ENCODE measurements at places on chromosomes 1 and 21. TPM values are rescaled to one million over a fixed set of nuclear protein-coding genes. Genes with fewer than 3 reads are reported as not detected.

DNA sequence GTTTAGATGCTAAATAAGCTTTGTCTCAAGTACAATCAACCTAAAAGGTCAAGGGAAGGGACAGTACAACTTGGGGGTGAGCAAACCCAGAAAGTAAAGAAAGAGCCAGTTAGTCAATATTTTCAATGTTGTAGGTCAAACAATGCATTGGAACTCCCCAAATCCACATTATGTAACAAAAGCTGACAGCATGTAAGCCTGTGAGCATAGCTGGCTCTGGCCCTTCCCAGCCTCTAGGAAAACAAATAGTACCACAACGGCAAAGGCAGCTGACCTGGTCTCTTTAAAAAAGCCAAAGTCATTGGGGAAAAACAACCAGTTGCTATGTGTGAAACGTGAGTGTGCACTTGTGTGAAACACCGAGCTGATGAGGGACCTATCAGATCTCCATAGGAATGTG, 3.4 kb downstream of the CBR1 start:
- no peak for DNase-seq

- no peak for DNase-seq
These were observed 19.1 kb downstream of the ZC3H12A start for GRCh38 chr1:37493336-37494098.

DNA sequence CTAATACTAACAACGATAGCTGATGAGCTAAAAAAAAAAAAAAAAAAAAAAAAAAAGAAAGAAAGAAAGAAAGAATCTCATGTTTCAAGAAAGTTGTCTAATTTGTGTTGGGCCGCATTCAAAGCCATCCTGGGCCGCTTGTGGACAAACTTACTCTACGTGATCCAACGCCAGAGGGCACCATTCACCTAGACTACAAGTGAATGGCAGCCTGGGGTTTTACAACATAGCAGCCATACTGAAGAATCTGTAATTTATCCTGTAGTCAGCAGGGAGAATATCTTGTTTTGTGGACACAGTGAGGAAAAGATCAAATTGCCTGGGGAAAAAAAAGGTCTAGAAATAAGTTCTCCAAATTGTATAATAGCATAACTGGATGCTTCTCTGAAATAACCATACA, 47.0 kb downstream of the CYP2J2 start:
- peak; percentile 44 for DNase-seq

GRCh38 chr21:26739189-26739588, 106.0 kb downstream of the ADAMTS1 start:
- DNase-seq = peak; percentile 48

DNA sequence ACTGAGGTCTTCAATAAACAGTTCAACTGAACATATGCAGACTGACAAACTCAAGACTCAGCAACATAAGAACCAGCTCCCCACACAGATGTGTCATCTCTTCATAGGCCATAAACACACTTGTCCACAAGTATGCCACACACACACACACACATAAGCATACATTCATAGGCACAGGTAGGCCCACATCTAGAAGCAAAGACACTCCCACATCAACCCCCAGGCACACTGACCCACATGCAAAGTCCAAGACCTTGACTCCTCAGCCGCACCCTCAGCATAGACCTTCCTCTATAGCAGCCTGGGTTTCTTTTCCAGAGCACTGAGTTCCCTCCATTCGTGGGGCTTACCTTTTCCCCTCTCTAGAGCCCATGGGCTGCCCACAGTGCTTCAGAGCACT, 1.4 kb downstream of the LAD1 start:
- DNase-seq = no peak

DNA sequence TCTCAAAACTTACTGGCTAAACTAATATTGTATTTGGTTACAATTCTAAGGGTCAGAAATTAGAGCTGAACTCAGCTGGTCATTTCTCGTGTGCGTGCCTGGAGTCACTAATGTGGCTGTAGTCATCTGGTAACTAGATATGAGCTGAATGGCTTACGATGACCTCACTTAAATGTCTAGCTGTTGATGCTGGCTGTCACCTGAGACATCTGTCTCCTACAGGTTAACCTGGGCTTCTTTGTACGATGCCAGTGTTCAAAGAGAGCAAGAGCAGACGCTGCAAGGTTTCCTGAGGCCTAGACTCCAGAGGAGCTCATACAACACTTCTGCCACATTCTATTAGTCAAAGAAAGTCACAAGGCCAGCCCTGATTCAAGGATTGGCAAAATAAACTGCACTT, 17.1 kb upstream of the ALG6 start:
- DNase-seq = no peak

GRCh38 chr1:8027748-8028570, 1.9 kb upstream of the ERRFI1 start:
- peak; percentile 83 for DNase-seq

GRCh38 chr1:240464099-240464498, 147.9 kb downstream of the GREM2 start:
- DNase-seq = no peak

GRCh38 chr1:245590726-245591125, 435.9 kb downstream of the KIF26B start:
- no peak for DNase-seq

DNA sequence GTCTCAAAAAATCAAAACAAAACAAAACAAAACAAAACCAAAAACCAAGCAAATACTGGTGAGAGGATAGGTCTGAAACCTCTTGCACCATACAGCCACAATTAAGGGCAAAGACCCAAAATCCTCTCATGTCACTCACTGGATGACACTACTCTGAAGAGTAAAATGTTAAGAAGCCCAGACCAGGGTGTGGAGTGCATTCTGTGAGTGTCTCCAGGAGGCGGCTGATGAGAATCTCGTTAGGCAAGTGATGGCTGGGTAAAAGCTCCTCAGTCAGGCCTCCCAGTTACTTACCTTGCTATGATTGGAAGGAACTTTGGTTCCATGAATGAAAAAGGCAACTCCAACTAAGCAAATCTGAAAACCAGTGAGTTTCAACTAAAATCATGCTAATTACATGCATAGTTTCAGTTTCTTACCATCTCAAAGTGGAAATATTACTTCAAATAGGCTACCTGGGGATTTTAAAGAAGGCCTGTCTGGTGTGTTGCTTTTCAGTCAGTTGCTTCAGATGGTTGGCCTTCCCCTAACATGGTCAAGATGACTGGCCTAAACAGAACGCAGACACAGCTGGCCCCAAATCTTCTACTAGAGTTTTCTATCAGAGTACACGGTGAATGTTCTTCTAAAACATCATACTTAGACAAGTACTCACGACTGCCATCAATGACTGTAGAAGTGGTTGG, 95.1 kb downstream of the KIAA0319L start:
- DNase-seq = no peak

Gene CD2
- polyA plus RNA-seq = 0.50 TPM

Gene CDK18
- 24.7 TPM for polyA plus RNA-seq

Gene OR2L13
- polyA plus RNA-seq = not detected

Gene KCNK2
- not detected for polyA plus RNA-seq

All from right lung (tissue), 10 donors.